ENCODE measurements at places on chromosomes 2 and 18.

GRCh38 chr2:48230834-48231233, 299.1 kb upstream of the STON1 start:
- DNase-seq, result no peak

DNA sequence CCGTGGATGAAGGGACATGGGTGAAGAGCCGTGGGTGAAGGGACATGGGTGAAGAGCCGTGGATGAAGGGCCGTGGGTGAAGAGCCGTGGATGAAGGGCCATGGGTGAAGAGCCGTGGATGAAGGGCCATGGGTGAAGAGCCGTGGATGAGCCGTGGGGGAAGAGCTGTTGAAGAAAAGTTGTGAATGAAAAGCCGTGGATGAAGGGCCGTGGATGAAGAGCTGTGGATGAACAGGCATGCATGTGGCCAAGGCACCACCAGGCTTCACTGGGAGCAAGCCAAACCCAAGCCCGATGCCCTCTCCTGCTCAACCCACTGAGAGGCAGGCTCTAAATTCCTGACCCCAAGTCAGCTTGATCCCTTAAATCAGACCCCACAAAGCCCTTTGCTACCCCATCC, 10.6 kb downstream of the OR6B3 start:
- DNase-seq, result no peak

DNA sequence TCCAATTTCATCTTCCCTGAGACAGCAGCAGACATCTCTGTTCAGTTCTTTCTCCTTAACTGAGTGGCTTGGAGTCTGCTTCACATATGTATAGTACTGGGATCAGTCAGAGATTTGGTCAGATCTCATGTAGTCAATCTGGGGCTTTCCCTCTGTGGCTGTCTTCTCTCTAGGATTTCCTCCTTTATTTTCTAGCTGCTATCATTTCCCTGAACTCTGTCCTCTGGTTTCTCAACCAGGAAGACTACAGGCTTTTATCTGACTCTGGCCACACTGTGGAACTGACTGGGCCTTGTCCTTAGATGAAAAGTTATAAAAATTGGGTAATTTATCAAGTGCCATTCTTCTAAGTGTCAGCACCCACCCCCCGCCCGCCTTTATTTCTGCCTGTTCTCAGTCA, 121.0 kb downstream of the RAPGEF4 start:
- no peak for DNase-seq

DNA sequence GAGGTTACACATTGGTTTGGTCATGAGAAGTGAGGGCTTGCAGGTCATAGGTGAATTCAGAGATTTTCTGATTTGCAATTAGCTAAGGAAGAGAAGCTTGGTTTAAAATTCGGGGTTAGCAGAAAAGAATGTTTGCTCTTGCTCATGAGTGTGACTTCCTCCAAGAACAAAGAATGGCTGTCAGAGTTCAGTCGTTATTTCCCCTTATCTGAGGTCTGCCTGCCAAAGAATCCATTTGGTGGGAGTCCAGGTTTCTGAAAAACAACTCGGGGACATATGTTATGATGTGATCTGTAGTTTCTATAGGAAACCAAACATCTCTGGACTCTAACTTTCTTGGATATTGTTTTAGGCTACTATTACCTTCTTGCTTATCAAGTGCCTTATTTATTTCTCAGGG, 3.2 kb upstream of the UGT1A6 start:
- no peak for DNase-seq

GRCh38 chr2:24912986-24913385, 7.1 kb downstream of the ADCY3 start:
- DNase-seq, result no peak

DNA sequence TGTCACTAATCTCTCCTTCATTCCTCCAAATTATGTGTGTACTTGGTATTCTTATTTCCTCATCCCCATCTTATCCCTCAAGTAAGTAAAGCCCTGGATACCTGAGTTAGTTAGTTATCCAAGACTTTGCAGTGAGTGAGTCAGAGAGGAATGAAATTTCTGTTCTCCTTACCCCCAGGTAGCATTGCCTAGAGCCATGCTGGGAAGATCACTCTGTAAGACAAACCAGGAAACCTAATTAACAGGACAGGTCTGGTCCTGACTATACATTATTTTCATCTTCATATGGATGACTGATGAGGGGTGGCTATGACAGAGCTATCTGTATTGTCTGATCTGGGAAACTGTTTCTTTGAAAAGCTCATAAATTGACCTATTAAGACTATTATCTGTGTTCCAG, 55.0 kb upstream of the ITGA6 start:
- DNase-seq, result no peak

GRCh38 chr18:12840382-12840781, 43.7 kb downstream of the PTPN2 start:
- no peak for DNase-seq

DNA sequence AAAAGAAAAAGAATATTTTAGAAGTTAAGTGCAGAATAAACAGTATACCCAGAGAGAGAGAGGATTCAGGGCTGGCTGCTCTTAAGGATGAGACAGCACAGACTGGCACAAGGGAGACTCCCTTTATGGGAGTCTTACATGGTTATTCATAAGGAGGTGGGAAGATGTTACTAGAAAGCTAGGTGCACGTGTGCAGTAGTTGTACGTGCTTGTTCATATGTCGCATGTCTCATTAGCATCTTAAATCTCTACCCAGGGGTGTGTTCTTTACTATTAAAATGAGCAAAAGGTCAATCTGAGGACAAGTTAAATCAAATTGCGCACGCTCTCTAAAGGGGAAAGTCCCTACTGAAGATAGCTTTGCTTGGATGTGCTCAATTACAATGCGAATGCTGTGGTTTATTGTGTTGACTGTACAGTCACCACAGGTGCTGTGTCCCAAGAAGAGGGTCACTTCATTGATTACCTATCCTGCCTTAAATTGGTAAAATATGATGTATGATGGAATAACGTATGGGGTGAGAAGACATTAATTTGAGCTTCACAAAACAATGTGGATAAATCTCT, 368.0 kb upstream of the SPHKAP start:
- no peak for DNase-seq

DNA sequence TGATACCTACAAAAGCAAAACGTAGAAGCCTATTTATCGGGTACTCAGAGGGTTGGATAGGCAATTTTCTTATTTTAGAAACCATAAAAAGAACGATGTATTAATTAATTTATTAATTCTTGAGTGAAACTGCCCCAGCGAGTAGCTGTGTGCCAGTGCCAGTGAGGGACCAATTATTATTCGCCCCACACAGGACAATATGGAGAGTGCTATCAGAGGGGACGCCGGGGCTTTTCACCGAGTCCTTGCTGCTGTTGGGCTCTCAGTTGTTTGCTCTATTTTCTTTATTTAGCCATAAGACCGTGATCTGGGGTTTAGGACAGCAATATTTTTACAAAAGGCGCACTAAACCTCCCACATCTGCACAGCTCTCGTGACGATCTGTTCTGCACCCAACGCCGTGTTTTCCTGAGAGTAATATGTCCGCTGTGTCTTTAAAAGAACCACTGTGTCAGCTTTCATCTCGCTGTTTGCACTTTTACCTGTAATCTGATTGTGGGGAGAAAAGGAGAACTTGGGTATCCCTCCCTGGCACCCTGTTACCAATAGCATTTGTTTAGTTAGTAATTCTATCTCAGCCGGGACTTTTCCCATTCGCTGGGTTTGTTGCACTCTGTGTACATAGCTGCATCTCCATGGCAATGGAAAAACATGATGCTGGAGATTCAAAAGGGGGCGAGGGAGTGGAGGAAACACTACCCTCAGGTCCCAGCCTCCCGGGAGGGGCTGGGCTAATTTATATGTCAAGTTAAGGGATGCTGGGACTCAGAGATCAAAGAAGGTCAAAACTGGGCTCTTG, 30.1 kb upstream of the ZNF516 start:
- no peak for DNase-seq

- DNase-seq, result no peak
Observed at GRCh38 chr2:204542982-204543608, 2.2 kb upstream of the PARD3B start.

DNA sequence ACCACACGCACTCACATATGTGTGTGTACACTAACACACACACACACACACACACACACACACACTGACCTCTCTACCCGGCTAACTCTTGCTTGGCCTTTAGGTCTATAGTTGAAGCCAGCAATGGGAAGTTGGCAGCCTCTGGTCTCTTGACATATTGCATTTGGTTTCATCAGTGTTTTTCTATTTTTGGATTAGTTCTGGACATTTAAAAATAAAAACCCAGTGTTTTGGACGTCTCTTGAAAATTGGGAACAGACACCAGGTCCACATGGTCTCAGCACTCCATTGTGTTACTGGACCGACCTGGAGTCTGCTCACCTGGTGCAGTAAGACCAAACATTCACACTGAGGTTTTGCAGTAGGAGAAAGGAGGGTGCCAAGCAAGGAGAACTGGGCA, 50.4 kb upstream of the AFF3 start:
- DNase-seq, result no peak

- DNase-seq, result peak; percentile 62
Observed at GRCh38 chr2:179020156-179020750, 29.7 kb downstream of the CCDC141 start.

DNA sequence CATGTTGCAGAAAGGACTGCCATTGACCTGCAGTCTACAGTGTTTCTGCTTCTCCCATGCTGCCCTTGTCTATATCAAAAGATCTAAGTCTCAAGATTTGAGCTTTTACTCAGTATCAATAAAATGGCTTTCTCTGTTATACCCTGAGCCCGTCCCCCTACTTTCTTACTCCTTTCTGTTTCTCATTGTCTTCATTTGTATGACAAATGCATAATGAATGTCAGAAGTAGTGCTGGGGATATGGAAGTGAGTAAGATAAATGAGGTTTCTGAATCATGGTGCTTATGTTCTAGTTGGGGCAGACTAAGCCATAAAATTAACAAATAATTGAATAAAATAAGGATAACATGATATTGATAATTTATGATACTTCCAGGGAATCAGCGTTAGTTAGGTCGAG, 128.6 kb downstream of the PARD3B start:
- no peak for DNase-seq

DNA sequence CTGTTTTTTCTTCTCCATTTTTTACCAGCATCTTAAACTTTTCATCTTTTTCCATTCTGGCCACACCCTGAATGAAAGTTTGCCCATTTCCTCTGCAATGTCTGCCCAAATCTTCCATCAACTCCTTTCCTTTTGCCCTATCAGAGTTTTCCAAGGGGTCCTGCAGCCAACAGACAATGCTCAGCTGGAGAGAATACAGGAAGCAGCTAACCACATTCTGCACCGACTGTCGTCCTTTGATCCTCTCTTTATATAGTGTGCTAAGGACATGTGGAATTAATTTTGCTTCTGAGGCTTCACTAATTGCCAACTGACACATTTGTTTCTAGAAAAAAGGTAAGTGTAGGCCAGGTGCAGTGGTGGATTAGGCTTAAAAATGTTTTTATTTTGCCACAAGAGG, 50.5 kb upstream of the DLX2 start:
- DNase-seq, result no peak

- no peak for DNase-seq
Observed at GRCh38 chr2:118698564-118698963, 148.9 kb downstream of the EN1 start.

DNA sequence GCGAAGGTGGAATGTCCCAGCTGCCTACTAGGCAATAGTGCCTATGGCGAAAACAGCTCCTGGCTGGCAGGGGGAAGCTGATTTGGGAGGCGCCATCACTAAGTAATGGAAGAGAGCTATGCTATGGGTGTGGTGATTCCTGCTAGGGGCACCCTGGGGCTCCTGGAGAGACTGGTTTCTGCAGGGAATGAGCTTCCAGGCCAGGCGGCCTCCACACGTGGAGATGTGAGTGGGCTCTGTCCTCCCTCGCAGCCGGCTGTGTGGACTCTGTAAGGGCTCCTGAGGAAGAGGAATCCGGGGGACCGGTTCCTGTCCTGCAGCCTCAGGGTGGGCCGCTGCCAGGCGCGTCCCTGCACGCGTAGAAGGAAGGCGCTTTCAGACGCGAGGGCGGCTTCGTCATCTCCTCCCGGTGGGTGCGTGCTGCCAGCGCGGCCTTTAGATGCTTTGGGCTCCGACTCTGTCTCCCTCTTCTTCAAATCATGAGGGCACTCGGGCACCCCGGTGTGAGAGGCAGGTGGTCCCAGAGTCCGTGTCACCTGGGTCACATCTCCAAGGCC, 55.5 kb upstream of the ANKRD62 start:
- DNase-seq, result no peak

- no peak for DNase-seq
Observed at GRCh38 chr2:26363323-26363722, 16.7 kb upstream of the ADGRF3 start.

DNA sequence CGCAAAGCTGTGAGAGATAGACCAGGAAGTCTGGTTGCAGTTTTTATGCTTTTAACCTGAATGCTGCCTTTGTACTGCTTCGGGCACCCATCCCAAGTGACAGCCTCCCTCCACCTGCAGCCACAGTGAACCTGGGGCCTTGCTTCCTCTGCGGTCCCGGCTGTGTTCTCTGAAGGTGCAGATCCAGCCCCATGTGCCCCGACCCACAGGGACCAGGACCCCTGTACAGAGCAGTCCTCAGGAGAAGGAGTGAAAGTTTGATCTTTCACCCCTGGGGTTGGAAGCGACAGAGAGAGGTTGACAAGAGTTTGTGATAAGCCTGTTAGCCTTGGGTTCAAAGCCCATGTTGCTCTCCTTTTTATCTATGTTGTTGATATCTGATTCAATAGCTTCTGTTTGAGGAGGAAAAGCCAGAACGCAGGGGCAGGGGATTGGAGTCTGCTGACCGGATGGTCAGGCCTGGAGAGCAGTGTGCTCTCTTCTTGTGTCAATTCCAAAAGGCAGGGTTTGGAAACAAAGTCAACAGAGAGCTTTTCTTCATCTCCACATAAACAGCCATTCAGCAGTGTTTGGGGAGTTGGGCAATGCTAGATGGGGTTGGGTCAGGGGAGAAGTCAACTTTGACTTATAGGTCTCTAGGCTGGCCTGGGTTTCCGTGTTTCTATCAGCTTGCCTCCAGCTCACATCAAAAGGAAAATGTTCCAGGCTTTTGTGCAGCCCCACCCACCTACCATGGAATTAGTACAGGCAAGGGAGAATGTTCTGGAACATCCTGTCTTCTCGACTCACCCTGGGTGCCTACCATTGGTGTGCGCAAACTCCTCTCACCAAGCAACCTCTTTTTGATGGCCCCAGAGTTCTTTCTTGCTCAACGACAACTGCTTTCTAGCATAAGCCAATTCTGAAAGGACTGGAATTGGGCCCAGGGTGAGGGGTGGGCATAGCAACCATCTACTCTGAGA, 214.9 kb downstream of the ALPK2 start:
- DNase-seq, result no peak

GRCh38 chr2:26737221-26737620, 26.9 kb upstream of the SLC35F6 start:
- no peak for DNase-seq

GRCh38 chr2:105797298-105797819, 52.6 kb downstream of the NCK2 start:
- DNase-seq, result peak; percentile 72

- DNase-seq, result no peak
Observed at GRCh38 chr2:60370814-60371213, 182.6 kb downstream of the BCL11A start.

- no peak for DNase-seq
Observed at GRCh38 chr18:63087421-63088230, 231.9 kb downstream of the BCL2 start.

GRCh38 chr2:227536445-227536844, 62.2 kb upstream of the SCYGR2 start:
- no peak for DNase-seq

GRCh38 chr2:124323321-124323720, 298.2 kb downstream of the CNTNAP5 start:
- no peak for DNase-seq

Data from activated naive CD8-positive, alpha-beta T cell treated with anti-CD3 and anti-CD28 coated beads, Interleukin-2, amount 10 ng/mL, durations not matched to agents 7 days and 5 days (primary cell).